ENCODE measurements at places on chromosomes 5 and 9.

DNA sequence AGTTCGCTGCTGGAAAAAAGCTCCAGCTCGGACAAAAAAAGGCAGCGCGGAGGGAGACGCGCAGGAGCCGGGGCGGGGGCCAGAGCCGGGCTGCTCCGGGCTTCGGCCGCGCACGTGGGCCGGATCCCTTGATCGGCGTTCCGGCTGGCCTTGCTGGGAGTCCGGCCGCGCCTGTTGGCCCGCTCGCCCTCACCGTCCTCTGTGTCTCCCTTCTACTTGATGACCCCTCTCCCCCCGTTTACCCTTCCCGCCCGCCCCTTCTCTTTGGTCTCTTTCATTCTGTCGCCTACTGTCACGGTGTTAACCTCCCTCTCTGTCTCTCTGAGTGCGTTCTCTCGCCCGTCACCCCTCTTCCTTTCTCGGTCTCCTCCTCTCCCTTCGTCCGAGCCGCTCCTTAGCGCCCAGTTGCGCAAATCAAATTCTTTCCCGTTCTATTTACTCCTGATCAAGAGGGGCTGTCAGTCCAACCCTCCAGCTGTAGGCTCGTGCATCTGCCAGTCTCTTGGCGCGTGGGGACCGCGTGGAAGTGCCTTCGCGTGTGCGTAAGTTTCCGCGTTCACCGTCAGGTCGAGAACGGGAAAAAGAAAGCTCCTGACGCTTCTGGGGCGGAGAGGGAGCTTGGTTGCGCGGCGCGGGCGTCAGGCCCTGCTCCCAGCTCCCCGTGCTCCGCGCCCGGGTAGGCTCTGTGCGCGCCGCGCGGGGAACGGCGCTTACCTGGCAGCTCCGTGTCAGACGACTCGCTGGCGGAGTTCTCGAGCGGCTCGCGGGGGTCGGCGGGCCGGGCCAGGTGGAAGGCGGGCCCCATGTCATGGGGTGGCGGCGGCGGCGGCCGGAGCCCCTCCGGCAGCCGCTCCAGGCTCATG lies 798 bp downstream of the PITX1 start:
- no peak for DNase-seq

DNA sequence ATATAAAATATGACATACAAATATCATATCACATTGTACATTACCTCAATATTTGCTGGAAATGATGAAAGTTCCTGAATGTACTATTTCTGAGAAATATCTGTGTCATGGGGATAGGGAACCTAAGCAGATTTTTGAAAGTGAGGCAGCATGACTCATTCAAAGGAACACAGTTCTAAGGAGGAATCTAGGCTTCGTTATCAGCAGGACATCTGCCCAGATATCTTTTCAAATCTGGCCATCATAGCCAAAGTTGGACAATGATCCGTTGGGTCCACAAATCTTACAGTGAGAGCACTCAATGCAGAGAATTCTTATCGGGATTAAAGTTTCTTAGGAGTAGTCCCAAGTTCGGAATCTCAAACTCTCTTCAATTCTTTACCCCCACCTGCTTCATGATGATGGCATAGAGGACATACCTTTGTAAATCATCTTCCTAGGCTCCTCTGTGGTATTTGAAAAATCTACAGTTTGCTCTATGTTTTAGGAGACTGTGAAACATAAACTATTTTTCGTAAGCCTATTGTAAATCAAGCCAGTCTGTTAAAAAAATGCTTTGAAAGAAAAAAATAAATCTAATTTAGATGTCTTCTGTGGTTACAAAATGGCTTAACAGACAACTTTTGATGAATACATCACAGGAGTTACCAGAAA lies 29.4 kb upstream of the ALDH1A1 start:
- DNase-seq: no peak

DNA sequence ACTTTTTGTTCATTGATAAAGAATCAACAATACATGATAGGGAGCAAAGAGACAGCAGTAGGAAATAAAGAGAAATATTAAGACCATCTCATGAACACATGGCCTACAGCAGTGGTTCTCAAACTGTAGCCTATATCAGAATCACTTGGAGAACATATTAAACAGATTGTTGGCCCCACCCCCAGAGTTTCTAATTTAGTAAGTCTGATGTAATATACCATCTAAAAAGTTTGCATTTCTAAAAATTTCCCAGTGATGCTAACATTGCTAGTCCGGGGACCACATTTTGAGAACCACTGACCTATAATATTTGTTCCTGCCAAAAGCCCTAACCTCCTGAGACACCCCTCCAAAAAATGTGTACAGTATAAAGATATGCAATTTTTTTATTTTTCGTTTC lies 306.2 kb upstream of the NREP start:
- no peak for DNase-seq

DNA sequence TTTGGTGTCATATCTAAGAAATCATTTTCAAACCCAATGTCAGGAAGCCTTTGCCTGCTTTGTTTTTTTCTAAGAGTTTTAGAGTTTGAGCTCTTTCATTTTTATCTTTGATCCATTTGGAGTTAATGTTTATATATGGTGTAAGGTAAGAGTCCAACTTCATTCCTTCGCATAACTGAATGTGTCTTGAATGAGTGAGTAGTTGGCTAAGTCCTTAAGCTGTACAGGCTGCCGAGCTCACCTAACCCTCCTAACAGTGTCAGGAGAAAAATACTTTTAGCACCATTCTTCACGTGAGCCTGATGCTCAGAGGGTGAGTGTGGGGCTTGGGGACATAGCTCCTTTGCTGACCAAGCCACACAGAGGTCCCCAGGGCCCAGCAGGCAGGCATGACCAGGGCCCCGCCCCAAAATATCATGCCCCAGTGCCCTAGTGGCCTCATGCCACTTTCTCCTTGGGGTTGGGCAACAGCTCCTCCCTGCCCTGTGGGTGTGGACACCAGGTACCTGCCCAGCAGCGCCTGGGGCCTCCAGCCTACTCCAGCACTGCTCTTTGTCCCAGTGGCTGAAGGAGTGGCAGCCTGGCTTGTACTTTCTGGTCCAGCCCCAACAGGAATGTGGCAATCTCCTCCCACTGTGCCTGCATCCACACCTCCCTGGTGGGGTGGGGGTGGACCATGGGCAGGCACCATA lies 17.2 kb downstream of the PPARGC1B start:
- no peak for DNase-seq

GRCh38 chr9:110731437-110732028 lies 62.9 kb downstream of the MUSK start:
- no peak for DNase-seq

DNA sequence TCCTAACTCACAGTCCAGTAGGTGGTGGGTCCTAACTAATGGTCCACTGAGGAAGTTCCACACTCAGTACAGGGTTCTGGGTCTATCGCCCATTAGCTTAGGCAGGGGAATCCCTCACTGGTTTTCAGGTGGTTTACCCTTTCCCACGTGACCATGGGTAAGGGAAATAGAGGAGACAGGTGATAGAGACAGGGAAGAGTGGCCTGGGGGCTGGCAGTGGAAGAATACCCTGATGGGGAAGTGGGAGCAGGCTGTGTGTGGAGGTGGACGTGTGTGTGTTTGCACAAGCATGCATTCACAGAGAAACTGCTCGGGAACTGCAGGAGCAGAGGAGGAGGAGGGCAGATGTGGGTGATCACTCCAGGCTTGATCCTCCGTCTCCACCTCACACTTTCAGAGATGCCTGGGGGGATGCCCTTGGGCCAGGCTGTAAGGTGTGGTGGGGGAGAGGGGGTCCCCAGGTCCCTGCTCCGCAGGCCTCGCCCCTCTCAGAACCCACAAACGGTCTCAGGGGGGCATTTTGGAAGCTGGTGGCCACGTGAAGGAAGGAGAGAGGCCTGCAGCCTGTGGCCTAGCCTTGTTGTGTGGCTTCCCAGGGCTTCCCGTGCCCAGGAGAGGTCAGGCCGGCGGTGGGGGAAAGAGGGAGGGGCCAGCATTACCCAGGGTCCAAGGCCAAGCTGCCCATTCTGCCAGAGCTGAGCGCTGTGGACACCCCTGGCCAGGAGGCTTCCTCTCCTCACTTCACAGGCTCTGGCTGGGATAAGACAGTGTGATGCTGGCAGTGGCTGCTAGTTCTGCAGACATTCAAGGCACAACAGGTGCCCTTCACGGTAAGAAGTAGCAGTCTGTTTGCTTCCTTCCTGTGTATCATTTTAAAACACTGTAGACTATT lies 80.0 kb downstream of the OTULIN start:
- DNase-seq: no peak

- DNase-seq: no peak
Observed at GRCh38 chr5:178993236-178993765, 1.8 kb downstream of the GRM6 start.

DNA sequence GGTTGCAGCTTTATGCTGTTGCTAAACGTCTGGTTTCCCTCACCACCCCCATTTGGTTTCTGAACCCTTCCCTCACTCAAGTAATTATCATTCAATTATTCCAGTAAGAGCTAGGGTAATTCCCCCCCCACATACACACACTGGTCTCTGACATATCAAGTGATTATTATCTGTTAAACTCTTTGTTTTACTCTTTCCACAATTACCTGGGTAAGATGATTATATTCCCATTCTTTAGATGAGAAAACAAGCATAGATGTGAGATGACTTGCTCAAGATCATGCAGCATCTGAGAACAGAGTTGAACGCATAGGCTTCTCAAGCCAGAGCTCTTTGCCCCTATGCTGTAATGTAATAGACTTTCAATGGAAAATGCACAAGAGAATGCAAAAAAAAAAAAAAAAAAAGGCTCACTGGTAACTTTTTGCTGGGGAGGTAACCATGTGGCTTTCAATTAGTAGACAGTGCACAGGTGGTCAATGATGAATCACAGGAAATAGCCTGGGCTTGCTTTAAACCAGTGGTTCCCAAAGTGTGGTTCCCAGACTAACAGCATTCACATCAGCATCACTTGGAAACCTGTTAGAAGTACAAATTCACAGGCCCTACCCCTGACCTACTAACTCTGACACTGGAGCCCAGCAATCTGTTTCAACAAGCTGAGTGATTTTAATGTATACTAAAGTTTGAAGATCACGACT lies 87.6 kb downstream of the PIK3R1 start:
- DNase-seq: peak; percentile 29

DNA sequence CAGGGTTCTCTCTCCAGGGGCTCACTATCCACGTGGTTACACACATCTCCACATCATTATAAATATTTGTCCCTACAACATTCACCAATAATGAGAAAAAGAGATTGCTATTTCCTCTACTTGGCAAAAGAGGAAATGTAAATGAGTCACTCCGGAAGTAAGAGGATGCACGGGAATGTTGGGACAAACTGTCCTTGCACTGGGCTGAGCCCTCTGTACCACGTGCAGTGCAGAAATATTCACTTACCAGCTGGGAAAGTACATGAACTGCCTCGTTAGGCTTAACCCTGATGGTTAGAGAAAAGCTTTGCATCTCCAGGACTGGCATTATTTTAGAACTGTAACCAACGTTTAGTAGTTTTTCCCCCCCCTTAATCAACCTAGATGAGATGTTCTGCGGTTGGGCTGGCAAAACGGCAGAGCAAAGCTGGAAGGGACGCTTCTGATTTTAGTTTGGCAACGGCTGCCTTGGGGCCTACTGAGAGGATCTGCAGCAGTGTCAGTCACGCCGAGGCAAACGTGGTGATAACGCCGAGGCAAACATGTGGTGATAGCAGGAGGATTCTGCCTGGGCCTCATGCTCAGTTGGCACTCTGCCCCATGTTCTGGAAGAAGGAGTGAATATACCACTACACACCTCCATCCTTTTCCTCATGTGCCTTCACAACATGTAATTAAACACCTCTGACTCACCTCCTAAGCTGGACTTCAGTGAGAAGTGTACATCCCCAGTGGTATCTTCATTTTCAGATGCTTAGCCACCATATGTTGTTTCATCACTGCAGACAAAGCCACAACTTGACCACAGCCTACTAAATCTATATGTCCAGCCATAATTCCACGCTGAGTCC lies 661.4 kb upstream of the KLF4 start:
- peak; percentile 78 for DNase-seq

- DNase-seq: no peak
Observed at GRCh38 chr9:9202276-9202675, 1402.7 kb upstream of the DMAC1 start.

GRCh38 chr9:106701611-106702010 lies 161.4 kb upstream of the ZNF462 start:
- DNase-seq: no peak

DNA sequence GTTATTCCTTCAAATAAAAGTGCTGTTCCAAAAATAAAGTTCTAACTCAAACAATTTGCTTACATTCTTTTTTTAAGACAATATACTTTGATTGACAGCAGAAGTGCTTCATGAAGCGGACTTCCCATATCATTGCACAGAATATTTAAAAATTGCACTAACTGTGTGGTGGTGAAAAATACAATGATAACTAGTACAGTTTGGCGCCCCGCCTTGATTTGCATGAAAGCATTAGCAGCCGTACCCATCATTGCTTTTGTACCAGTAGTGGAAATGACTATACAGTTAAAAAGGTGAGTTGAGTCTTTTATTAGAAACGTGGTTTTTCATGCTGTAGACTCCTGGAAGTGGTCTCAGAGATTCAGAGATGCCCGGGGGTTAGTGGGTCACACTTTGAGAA lies 69.5 kb upstream of the MAP3K1 start:
- DNase-seq: no peak

- DNase-seq: no peak
Observed at GRCh38 chr5:115297031-115297430, 577 bp upstream of the CCDC112 start.

DNA sequence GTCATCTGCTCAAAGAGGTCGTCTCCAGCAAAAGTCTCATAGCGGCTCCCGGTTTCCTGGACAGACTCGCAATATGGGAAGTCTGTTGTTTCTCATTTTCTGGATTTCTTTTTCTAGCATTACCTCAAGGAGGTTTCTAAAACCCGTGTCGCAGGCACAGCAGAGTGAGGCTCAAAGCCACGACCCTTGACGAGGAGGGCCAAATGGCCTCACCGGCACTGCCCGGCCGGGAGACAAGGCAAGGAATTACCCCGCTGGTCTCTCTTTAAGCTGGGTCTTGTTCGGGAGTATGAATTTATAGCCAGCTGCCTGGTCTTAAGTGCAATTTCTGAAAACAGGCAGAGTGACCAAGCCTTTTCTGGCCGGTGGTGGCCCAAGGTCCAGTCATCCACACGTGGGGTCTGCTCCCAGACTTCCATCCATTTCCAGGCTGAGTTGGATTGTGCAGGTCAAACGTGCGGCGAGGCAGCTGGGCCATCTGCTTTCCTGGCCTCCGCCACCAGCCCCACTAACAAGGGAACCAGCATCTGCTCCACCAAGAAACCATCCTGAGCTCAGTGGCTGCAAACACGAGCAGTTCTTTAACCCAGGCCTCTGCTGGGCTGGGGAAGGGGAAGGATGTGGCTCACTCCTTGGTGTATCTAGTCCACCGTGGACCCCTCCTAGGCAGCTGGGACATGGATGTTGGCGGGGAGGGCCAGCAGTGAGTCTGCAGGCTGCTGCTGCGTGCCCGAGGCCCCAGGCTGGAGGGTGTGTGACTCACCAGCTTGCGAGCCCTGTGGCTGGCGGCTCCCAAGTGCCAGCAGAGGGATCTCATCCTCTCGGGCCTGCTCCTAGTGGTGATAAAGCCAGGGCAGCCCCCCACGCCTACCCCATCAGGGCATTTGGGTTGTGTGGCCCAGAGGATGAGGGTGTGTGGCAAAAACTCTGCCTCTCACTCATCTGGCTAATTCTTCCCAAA lies 55.6 kb upstream of the COL5A1 start:
- no peak for DNase-seq

Data from hematopoietic multipotent progenitor cell treated with erythropoietin and hydrocortisone succinate and interleukin-3 and kit ligand, for 17 days (in vitro differentiated cells).